ENCODE measurements at places on chromosomes 12 and 14.

GRCh38 chr12:12217018-12217359 lies 49.9 kb downstream of the LRP6 start:
- no peak for DNase-seq

- DNase-seq, result no peak
Observed at GRCh38 chr14:89531661-89532335, 114.8 kb upstream of the FOXN3 start.

DNA sequence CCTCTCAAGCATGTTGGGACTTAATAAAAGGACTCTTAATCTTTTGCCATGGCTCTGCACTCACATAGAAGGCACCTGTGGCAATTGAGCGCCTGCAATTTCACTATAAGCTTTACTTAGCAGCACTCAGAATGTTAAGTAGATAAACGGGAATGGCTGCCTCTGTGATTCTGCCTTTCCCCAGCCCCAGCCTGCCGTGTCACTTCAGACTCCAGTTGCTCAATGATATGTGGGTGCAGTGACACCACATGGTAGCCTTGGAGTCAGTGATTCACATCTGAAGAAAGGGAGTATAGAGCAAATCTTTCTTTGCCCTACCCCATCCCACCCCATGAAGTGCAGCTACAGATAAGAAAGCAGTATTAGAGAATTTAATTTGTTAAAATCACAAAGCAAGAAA lies 96.1 kb downstream of the ZFC3H1 start:
- DNase-seq, result no peak

- DNase-seq, result no peak
Observed at GRCh38 chr14:80927083-80927989, 14.2 kb downstream of the CEP128 start.

- no peak for DNase-seq
Observed at GRCh38 chr12:72622556-72622955, 350.4 kb downstream of the TRHDE start.

DNA sequence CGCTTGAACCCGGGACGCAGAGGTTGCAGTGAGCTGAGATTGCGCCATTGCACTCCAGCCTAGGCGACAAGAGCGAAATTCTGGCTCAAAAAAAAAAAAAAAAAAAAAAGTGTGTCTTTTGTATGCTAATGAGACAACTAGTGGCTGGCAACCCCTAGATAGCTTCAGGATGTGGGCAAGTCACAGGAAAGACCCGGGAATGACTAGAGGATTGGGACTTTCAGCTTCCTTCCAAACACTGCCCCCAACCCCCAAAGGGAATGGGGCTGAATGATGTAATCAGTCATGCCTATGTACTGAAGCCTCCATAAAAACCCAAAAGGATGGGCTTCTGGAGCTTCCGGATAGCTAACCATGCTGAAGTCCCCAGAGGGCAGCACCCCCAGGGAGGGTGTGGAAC lies 28.6 kb downstream of the USP44 start:
- DNase-seq, result no peak

- no peak for DNase-seq
Observed at GRCh38 chr12:51199366-51199945, 18.4 kb downstream of the POU6F1 start.

GRCh38 chr12:4449851-4450221 lies 4.2 kb upstream of the FGF6 start:
- DNase-seq, result no peak

DNA sequence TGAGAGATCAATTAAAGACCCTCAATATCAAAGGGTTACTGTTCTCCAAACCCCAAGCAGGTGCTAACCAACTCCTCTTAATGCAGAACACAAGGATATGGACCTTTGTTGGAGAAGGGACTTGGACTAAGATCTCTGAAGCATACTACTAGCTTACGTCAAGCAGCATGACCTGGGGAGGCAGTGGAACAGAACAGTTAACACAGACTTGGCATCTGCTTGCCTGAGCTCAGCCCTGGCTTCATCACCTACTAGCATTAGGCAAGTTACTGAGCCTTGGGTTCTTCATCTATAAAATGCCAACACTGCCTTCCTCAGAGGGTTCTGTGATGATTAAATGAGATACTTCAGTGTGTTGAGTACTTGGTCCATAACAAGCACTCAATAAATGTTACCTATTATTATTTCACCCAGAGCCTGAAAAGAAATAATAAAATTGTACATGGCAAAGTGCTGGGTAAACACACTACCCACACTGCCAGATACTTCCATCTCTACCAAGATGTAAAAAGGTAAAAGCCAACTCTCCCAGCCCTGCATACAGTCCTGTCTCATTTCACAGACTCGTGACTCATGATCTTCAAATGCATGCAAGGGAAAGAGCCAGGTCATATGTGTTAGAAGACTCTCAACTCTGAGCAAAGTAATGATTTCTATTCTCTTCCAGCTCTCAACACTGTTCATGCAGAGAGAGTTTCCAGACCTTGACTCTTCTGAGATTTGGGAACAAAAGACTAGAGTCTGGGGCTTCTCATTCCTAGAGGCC lies 39.7 kb downstream of the FMNL3 start:
- no peak for DNase-seq

- DNase-seq, result no peak
Observed at GRCh38 chr12:132356691-132357622, 27.6 kb upstream of the GALNT9 start.

GRCh38 chr14:64680013-64680713 lies 24.1 kb upstream of the PLEKHG3 start:
- DNase-seq, result no peak

DNA sequence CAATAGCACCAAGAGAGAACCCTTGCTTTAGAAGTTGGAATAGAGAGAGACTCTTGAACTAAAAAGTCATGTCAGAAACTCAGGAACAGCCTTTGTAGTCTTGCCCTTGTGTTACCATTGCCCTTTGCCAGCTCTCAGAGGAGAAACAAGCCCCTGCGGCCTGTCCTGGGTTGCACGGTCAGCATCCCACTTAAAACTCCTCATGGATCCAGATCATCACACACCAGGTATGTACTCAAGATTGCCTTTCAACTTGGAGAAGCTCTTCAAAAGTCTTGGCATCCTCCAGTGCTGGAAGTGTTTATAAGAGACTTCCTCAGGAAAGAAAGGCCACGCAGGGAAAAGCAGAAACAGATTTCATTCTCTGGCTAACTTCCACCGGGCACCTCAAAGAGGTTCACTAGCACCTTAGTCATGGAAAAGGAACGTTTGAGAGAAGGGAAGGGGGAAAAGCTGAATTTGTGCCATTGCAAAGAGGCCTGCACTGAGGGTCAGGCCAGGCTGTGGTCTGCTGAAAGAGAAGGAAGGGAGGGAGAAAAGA lies 594.2 kb downstream of the MED13L start:
- DNase-seq, result no peak

GRCh38 chr12:26212396-26212795 lies 17.0 kb downstream of the SSPN start:
- DNase-seq, result no peak

DNA sequence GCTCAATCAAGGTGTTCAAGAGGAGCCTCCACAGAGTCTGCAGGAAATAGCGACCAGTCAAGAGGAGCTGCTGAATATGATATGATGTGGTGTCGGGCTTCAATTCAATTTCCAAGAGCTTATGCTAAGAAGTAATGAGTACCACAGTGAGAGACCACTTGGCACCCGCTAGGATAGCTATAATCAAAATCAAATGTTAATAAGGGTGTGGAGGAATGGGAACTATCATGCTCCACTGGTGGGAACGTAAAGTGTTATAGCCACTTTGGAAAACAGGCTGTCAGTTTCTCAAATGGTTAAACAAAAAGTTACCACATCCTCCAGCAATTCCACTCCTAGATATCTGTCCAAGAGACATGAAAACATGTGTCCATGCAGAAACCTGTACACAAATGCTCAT lies 6.7 kb downstream of the POLR3B start:
- DNase-seq, result no peak

- no peak for DNase-seq
Observed at GRCh38 chr14:38839694-38840365, 263.2 kb downstream of the SEC23A start.

DNA sequence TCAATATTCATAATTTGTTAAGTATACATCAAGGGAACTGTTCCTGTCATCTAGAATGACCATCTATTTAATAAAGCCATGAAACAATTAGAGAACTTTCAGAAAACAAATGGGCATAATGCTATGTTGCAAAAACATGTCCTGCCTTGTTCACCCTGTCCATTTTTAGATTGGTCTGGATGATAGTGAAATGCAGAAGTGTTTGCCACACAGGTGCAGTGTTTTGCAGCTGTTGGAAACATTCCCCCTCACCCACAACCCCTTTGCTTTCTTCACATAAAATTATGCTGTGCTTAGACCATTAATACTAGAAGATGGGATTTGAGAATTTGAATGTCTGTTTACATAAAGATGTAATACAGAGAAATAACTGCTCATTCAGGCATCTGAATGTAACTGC lies 36.5 kb downstream of the LEMD3 start:
- DNase-seq, result no peak

DNA sequence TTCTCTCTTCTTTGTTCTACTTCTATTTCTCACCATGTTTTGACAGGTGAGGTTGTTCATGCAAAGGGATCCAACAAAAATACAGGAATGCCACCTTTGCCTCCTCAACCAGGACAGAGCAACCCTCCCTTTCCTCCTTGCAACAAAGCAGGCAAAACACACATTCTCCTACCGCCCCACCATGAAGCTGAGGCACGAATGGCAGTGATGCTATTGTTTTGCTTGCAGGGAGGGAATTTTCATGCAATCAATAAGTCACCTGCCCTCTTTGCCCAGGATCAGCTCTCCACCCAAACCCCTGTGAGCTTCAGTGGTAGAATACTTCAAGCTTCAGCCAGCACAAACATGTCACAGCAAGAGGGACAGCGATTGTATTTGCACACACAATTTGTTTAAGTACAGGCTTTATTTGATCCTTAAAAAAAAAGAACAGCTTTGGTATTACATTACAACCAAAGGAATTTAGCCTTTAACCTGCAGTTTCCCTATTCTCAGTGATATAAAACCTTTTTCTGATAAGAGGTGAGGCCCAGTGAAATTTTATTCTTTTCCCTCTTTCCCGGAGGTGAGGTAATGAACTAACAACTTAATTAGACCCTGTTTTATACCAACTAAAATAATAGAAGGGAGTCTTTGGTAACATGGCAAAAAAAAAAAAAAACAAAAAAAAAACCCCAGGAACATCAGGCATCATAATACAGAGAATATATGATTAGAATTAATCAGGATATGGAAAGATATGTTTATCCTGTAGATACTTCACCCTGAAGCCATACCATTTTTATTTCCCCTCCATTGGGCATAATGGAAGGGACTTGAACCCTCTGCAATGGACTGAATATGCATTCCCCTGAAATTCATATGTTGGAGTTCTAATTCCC lies 87.0 kb upstream of the EEA1 start:
- DNase-seq, result no peak

DNA sequence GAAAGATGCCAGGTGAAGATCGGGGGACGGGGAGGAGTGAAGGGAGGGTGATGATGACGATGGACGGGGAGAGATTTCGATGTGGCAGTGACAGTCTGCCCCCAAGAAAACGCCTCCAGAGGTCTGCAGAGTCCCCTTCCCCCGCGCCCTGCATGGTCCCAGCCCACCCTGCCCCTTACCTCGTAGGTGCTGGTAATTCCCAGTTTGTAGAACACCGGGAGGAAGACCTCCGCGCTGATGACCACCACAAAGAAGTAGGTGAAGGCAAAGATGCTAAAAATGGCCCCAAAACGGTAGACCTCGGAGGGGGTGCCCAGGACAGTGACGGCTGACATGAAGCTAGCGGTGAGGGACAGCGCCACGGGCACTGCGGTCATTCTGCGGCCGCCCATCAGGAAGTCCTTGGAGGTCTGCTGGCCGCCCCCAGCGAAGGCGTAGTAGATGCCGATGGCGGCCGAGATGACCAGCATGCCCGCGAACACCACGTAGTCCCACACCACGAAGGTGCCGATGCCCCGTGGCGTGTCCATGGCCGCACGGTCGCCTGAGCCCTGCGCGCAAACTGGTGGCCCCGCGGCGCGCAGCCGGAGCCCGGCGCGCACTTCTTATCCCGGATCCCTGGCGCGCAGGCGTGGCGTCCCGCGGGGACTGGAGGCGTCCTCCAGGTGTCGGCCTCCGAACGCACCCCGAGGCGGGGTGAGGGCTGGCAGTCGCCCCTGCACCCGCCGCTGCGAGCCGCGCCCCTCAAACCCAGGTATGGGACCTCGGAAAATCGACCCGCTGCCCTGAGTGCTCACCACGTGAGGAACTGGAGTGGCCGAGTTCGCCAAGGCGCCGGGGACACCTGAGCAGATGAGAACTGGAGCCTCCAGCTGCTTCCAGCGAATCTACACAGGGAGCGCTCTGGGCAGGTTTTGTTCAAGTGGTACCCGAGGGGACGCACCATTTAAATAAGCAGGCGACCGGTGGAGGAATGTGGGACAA lies at the start of gene SLC5A8:
Gene SLC5A8 (minus strand): TSS at position 920 of the 984 bp plus-strand sequence. CDS start 390 bp downstream, at position 530.
- no peak for DNase-seq

Data from central memory CD8-positive, alpha-beta T cell (primary cell).